Hepatocyte (in vitro differentiated cells): ENCODE measurements at places on chromosomes 1 and 21. TPM values are rescaled to one million over a fixed set of nuclear protein-coding genes. Genes with fewer than 3 reads are reported as not detected.

Gene TFF1
- total RNA-seq, result 57.4 and 84.2 TPM in 2 replicates

Gene CD101
- total RNA-seq, result 0.13 and 0.60 TPM in 2 replicates

Gene GPR25
- not detected in 2 replicates for total RNA-seq

Gene LCE2D
- not detected in 2 replicates for total RNA-seq

Gene TOMM20
- 96.4 and 99.6 TPM in 2 replicates for total RNA-seq

Gene IL20
- total RNA-seq, result not detected in 2 replicates

Gene FAAH
- total RNA-seq, result 40.3 and 44.5 TPM in 2 replicates

Gene VANGL2
- 9.7 and 10.9 TPM in 2 replicates for total RNA-seq

Gene MTARC1
- 19.9 and 24.0 TPM in 2 replicates for total RNA-seq

Gene PLA2G2C
- not detected in 2 replicates for total RNA-seq

Gene NPHS2
- total RNA-seq, result not detected in 2 replicates

Gene RAB3GAP2
- total RNA-seq, result 25.2 and 31.6 TPM in 2 replicates

Gene HAPLN2
- total RNA-seq, result not detected in 2 replicates

Gene CFH
- total RNA-seq, result 123 and 138 TPM in 2 replicates

Gene CD1E
- not detected in 2 replicates for total RNA-seq

Gene PIGV
- total RNA-seq, result 22.0 and 35.5 TPM in 2 replicates

- DNase-seq, result no peak
Observed at GRCh38 chr1:55045430-55045829, 6.1 kb downstream of the PCSK9 start.

GRCh38 chr1:117757668-117758067, 151.8 kb downstream of the TENT5C start:
- no peak for DNase-seq

- DNase-seq, result no peak
Observed at GRCh38 chr1:203765029-203765837, at the start of gene LAX1. Gene LAX1, plus strand, starts transcription at chr1:203765183. Its CDS starts 383 bp downstream, at chr1:203765566.

DNA sequence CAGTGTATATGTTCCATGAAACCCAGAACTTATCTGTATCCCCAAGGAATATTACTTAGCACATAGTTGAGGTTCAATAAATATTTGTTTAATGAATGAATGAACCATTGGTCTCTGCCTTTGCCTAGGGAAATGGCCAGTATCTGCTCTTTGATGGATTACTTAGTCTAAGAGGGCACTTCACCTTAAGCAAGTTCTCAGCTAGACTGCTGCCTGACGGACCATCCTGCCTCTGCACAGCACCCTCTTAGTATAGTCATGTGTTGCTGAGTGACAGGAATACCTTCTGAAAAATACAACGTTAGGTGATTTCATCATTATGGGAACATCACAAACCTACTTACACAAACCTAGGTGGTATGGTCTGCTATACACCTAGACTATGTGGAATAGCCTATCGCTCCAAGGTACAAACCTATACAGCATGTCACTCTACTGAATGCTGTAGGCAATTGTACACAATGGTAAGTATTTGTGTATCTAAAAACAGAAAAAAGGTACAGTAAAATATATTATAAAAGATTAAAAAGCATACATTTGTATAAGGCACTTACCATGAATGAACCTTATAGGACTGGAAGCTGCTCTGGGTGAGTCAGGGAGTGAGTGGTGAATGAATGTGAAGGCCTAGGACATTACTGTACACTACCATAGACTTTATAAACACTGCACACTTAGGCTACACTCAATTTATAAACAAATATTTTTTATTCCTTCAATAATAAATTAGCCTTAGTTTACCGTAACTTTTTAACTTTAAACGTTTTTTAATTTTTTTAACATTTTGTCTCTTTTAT, 83.7 kb upstream of the LRRC8D start:
- no peak for DNase-seq

- peak; percentile 39 for DNase-seq
Observed at GRCh38 chr21:38343691-38344090, 86.9 kb downstream of the KCNJ15 start.

GRCh38 chr1:109476825-109477224, 6.9 kb upstream of the ATXN7L2 start:
- no peak for DNase-seq

- no peak for DNase-seq
Observed at GRCh38 chr1:7103874-7104273, 318.6 kb downstream of the CAMTA1 start.

GRCh38 chr1:94753171-94753972, 66.8 kb upstream of the SLC44A3 start:
- DNase-seq, result no peak

GRCh38 chr1:206737729-206738201, 32.8 kb upstream of the IL19 start:
- DNase-seq, result no peak

DNA sequence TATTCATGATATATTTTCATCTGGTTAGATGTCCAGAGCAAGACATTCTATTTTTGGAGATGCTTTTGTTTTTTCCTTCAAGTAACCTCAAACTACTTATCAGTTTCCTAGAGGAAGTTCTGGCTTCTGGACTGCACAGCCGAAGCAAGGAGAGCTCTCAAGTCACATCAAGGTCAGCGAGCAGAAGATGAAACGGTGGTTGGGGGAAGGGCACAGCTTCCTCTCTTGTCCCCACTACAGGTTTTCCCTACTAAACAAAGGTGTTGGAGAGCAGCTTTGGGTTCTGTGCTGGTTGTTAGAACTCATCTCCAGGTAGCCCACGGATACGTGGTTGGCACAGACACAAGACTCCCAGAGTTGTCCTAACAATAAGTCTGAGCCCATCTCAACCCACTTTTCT, 5.1 kb upstream of the PLEKHO1 start:
- DNase-seq, result no peak

GRCh38 chr1:30964706-30965105, 56.1 kb upstream of the SDC3 start:
- DNase-seq, result no peak

DNA sequence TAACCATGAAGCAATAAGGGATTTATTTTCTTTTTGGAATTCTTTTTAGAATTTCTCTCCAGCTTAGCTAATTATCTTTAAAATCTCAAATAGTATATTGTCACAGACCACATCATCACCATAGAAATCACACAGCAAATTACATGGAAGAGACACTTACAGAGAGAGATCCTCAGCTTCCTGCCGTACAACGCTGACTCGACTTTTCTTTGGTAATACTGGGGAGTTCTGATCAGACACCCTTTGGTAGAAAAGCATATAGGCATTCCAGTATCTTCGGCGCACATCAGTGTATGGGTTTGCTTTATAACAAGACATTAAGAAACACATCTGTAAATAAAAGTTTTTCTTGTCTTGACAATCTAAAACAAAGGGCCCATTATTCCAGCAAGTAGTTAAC, 55.7 kb downstream of the PCSK9 start:
- no peak for DNase-seq

- DNase-seq, result peak; percentile 53
Observed at GRCh38 chr1:118960026-118960561, 28.0 kb downstream of the TBX15 start.

DNA sequence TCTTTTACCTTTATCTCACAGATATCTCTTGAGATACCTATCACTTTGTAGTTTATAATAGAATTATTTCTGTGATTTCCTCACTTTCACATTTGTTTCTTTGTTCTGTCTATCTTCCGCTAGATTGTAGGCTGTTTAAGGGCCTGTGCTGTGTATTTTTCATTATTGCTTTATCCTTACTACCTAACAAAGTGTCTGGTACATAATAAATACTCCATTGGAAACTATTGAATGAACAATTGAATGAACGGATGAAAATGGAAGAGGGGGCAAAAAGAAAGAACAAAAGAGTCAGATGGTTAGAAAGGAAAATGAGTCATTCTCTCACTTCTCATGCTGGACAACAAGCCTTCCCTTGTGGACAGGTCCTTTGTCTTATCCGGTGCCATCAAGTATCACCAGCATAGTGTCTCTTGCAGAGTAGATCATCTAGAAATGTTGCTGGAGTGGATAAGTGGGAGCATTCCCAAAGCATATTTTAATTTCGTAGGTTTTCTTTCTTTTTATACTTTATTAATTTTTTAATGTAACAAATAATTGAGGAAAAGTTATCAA, 159.8 kb downstream of the NEK7 start:
- DNase-seq, result no peak

- no peak for DNase-seq
Observed at GRCh38 chr1:160795951-160796383, at the start of gene LY9. Gene LY9, plus strand, starts transcription at chr1:160796174. Its CDS starts 14 bp downstream, at chr1:160796188.

GRCh38 chr1:189131576-189131975, 1346.1 kb downstream of the BRINP3 start:
- no peak for DNase-seq

- DNase-seq, result no peak
Observed at GRCh38 chr1:98516306-98516705, 145.2 kb upstream of the SNX7 start.

DNA sequence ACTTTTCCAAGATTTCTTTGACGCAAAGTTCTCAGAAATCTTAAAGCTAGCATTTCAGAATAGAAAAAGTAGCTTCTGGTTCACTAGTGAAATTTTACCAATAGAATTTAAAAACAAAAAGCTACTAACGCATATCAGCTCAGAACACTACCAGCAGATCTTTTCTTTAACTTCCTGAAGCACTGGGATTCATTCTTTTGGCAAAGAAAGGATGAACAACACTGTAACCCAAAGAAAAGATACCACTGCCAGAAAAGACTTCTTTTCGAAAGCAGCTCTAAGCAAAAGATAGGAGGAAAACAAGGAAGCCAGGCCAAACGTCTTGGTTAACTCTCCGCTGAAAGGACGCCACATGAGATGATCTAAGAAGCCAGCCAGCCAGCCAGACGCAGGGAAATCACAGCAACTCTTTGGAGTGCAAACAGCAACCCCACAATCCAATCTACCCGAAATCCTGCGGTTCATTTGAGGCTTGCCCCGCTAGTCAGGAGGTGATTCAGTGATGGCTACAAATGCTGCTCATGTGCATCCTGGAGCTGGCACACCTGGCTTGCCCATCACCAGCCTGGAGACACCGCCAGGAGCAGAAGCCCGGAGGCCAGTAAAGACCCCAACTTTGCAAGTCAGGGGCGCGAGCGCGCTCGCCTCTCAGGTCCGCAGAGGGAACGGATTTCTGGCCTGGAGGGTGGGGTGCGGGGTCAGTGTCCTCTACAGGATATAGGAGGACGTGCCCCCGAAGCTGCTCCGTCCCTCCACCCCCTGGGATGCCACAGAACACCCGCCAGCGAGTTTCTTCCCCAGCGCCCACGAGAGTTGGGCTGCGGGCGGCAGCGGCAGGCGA, 812 bp downstream of the NBPF1 start:
- DNase-seq, result peak; percentile 94

DNA sequence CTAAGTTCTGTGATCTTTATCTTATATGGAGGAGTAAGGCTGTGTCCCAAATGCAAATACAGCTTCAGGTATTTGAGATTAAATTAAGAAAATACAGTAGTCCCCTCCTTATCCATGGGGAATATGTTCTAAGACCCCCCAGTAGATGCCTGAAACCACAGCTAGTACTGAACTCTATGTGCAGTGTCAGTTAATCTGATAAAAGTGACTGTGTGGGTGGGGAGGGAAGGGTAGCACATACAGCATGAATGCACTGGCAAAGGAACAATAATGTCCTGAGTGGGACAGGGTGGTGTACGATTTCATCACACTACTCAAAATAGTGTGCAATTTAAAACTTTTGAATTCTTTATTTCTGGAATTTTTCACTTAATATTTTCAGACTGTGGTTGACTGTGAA, 83.1 kb downstream of the HS2ST1 start:
- DNase-seq, result no peak

- DNase-seq, result peak; percentile 63
Observed at GRCh38 chr1:236141447-236142252, 689 bp upstream of the GPR137B start.

GRCh38 chr1:66729523-66729922, 22.7 kb upstream of the DYNLT5 start:
- no peak for DNase-seq

GRCh38 chr1:8090241-8090702, 64.2 kb upstream of the ERRFI1 start:
- peak; percentile 18 for DNase-seq

- no peak for DNase-seq
Observed at GRCh38 chr1:41823471-41823870, 95.3 kb downstream of the HIVEP3 start.

DNA sequence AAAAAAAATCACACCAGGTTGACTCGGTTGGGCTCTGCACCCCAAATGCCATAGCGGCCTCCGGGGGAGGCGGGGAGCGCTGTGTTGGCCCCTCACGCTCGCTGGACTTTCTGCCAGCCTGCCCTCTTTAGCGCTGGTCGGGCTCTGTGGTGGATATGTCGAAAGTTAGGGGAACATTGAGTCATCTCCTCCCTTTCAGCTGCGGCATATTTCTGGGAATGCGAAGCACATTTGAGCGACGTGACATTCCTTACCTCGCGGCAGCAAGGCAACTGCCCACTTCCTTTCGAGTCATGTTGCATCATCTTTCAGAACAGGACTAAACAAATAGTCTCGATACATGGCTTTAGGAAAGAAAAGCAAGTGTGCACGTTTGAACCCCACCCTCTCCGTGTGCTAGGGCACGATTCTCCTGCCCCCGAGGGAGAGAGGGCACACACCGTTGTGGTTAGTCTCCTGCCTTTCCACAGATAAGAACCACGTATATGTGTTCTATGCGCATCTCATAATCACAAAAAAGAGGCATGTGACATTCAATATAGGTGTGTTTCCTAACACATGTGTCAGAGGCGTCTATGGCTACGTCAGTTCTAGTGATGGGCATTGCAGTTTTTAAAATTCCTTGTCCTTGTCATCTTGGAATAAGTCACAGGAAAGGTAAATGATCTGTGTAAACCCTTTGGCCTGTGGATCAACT, 105.9 kb upstream of the SLC45A1 start:
- DNase-seq, result peak; percentile 72
